ENCODE measurements at places on chromosomes 1 and 21.

GRCh38 chr1:59814180-59814900 lies 409 bp upstream of the HOOK1 start:
- peak; percentile 77 for DNase-seq

GRCh38 chr1:17236779-17237560 lies 11.9 kb upstream of the PADI3 start:
- DNase-seq, result peak; percentile 95

DNA sequence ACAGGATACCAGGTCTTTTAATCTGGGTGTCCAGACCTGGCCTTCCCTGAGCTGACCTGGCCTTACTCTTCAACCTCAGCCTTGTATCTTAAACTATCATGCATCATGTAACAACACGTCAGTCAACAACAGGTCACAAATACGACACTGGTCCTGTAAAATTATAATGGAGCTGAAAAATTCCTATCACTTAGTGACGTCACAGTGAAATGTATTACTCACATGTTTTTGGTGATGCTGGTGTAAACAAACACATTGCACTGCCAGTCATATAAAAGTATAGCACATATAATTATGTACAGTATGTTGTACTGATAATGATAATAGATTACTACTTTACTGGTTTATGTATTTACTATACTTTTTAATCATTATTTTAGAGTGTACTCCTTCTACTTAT lies 31.5 kb downstream of the ESRRG start:
- DNase-seq, result no peak

- DNase-seq, result no peak
Observed at GRCh38 chr1:177082855-177083693, 81.4 kb downstream of the ASTN1 start.

GRCh38 chr21:31349208-31349607 lies 5.1 kb upstream of the TIAM1 start:
- DNase-seq, result no peak

DNA sequence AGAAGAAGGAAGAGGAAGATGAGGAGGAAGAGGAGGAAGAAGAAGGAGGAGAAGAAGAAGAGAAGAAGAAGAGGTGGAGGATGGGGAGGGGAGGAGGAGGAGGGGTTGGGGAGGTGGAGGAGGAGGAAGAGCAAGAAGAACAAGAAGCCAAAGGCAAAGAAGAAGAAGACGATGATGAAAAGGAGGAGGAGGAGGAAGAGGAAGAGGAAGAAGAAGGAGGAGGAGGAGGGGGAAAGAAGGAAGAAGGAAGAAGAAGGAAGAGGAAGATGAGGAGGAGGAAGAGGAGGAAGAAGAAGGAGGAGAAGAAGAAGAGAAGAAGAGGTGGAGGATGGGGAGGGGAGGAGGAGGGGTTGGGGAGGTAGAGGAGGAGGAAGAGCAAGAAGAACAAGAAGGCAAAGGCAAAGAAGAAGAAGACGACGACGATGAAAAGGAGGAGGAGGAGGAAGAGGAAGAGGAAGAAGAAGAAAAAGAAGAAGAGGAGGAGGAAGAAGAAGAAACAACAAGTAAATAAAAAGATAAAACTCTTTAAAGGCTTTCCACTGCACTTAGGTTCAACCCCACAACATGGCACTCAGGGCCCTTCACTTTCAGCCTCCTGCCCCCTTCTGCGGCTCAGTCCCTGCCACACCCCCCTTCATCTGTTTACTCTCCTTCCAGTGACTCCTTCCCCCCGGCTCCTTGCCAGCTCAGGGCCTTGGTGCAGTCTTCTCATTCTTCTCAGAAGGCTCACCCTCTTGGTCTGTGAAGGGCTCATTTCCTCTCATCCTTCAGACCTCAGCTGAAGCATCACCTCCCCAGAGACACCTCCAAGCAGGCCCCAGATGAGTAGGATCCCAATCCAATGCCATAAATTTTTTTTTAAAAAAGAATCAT lies 114.0 kb downstream of the KCNN3 start:
- no peak for DNase-seq

GRCh38 chr21:45161038-45161945 lies 86.9 kb downstream of the ADARB1 start:
- DNase-seq, result no peak

DNA sequence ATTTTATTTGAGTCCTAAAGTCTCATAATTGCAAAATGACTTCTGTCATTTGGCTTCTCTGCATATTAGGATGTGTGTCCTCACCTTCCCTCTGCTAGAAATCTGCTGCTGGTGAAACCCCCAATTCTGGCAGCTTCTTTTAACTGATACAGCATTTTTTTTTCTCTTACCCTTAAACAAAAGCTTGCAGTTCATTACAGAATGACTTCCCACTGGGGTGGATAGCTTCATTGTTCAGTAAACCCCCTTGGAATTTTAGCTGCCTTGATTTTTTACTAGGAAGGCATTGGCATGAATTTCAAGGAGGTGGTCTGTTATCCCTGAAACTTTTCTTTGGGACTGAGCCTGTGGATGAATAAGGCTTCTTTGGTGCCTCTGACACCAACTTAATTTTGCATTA lies 16.8 kb downstream of the TSEN15 start:
- no peak for DNase-seq

- no peak for DNase-seq
Observed at GRCh38 chr21:31564439-31564838, 95.1 kb upstream of the SOD1 start.

DNA sequence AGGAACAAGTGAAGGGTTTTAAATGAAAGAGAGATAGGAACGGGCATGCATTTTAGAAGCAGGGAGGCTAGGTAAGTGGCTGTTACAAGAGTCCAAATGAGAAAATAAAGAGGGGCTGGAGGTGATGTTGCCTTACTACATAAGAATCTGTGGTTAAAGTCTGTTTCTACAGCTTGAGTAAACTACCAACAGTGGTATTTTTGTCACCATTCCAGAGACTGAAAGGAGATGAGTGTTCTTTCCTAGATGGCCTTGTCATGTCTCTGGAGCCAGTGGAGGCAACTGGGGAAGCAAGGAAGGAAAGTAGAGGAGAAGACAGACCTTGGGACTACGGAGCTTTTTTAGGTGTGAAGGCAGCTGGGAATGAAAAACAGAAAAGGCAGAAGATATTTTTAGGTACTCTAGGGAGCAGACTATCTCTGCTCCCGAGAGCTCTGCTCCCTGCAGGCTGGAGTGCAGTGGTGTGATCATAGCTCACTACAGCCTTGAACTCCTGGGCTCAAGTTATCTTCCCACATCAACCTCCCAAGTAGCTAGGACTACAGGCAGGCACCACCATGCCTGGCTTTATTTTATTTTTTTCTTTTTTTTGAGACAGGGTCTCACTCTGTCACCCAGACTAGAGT lies 12.2 kb downstream of the HDAC1 start:
- DNase-seq, result no peak

Measured in stimulated activated CD4-positive, alpha-beta T cell treated with anti-CD3 and anti-CD28 coated beads, Interleukin-2, amount 100 ng/mL, for 24 hours (primary cell).